ENCODE measurements at places on chromosomes 16 and 17.

DNA sequence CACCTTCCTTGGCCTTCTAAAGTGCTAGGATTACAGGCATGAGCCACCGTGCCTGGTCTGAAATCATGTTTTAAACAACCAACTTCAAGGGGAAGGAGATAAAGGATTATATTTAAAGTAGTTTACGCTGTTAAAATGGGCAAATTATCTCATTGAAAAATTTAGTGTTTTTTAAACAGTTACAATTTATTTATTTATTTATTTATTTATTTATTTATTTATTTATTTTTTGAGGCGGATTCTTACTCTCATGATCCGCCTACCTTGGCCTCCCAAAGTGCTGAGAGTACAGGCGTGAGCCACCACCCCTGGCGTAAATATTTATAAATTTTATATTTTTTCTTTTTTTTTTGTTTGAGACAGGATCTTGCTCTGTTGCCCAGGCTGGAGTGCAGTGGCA lies 22.2 kb downstream of the CDK12 start:
- DNase-seq = no peak

DNA sequence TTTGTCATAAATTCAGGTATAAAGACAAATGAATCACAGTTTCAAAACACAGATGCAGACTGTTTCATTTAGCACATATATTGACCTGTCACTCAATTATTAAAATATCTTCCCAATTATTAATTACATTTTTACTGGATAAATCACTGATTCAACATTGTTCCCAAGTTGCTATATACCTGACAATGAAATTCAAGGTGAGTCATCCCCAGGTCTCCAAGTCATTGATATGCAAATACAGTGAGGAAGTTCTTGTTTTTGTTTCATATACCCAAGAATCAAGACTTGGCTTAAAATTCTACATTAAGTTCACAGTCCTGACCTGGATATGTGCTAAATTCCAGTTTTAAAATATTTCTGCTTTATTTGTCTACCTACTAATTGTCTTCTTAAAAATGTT lies 599.3 kb upstream of the PSMD7 start:
- DNase-seq = no peak

GRCh38 chr17:17343896-17344506 lies 40.8 kb downstream of the NT5M start:
- DNase-seq = peak; percentile 41

GRCh38 chr17:7445619-7445968 lies 733 bp downstream of the CHRNB1 start:
- DNase-seq = peak; percentile 73

- no peak for DNase-seq
Observed at GRCh38 chr16:66752958-66753357, 1.5 kb upstream of the DYNC1LI2 start.

GRCh38 chr17:32673964-32674363 lies 187.2 kb downstream of the CDK5R1 start:
- no peak for DNase-seq

DNA sequence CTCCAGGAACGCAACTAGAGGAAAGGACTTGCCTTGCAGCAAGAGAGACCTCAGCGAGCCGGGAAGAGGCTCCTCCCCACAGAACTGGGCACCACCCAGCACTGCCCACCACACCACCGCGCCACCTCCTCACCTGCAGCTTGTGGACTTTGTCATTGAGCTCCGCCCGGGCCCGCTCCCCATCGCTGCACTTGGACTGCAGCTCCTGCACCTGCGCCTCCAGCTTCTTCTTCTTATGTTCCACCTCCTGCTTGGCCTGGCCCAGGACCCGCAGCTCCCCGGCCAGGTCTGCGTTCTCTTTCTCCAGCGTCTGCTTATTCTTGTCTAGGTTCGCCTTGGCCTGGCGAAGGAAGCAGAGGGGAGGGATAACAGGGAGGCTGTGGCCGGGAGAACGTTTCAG lies 76.7 kb downstream of the NDE1 start:
- DNase-seq = no peak

DNA sequence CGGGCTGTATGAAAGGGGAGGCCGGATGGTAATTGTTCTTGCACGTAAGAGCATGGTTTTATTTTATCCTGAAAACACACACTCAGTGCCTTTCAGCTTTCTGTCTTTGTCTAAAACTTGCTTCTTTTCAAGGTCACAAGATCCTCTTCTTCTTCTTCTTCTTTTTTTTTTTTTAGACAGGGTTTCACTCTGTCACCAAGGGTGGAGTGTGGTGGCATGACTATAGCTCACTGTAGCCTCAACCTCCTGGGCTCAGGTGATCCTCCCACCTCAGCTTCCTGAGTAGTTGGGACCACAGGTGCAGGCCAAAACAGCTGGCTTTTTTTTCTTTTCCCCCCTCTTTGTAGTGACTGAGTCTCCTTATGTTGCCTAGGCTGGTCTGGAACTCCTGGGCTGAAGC lies 15.9 kb upstream of the ZNF629 start:
- no peak for DNase-seq

DNA sequence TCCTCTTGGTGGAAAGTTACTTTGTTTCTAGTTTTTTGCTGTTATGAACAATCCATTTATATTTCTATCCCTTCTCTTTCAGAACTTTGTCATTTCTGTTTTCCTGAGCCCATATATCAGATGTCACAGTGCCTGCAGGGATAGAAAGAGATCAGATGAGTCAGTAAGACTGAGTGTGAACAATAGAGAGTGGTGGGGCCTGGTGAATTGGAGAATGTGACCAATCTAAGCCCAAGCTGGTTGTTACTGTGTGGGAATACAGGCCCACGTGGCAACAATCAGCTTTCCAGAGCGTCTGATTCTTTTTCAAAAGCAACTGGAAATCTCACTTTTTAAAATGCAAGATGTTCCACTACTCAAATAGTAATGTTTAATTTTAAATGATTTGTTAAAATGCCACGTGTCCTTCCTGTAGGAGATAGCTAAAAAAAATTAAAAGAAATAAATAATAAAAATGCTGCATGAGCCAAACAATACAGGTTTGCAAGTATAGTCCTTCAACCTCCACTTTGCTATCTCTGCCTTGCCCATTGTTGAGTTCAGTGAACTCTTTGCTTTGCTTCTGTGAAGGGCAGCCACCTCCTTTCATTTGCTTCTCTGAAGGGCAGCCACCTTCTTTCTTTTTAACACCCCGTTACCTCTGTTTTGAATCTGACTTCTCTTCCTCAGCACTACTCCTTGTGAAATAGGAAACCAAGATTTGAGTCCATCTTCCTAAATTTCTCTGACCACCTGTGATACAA lies 9.6 kb downstream of the DCTN5 start:
- no peak for DNase-seq

DNA sequence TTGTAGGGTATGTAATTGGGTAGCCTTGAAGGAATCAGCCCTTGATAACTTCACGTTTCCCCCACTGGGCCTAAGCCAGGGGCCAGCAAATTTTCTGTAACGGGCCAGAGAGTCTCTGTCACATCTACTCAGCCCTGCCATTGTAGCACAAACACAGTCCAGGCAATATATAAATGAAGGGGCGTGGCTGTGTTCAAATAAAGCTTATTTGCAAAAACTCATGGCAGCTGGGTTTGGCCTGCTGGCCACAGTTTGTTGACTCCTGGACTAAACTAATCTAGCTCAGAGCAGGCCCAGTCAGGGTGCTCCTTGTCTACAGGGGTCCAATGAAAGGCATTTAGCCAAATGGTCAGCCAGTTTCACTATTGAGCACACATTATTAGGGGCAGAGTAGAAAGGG lies 141.6 kb downstream of the CCDC182 start:
- DNase-seq = no peak

DNA sequence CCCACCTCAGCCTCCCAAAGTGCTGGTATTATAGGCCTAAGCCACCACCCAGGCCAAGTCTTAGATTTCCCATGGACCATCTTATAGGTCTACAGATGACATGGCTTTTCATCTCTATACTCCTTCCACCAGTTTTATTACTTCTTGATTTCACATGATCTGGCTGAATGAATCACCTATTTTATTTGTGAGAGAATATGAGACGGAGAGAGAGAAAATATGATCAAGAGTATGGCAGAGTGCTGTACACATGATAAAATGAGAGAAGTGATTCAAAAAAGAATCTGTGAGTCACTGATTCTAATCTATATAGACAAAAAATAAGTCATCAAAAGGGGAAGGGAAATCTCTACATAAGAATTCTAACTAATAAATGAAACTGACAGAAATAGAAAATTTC lies 13.7 kb downstream of the ACSM1 start:
- DNase-seq = no peak

DNA sequence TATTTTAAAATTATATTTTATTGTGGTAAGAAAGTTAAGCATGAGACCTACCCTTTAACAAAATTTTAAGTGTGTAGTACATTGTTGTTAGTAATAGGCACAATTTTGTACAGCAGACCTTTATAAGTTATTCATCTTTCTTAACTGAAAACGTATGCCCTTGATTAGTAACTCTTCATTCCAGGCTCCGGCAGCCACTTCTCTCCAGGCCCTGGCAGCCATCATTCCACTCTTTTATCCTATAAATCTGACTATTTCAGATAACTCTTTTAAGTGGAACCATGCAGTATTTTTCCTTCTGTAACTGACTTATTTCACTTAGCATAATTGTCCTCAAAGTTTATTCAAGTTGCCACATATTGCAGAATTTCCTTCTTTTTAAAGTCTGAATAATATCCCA lies 348.2 kb downstream of the CDH11 start:
- DNase-seq = no peak

DNA sequence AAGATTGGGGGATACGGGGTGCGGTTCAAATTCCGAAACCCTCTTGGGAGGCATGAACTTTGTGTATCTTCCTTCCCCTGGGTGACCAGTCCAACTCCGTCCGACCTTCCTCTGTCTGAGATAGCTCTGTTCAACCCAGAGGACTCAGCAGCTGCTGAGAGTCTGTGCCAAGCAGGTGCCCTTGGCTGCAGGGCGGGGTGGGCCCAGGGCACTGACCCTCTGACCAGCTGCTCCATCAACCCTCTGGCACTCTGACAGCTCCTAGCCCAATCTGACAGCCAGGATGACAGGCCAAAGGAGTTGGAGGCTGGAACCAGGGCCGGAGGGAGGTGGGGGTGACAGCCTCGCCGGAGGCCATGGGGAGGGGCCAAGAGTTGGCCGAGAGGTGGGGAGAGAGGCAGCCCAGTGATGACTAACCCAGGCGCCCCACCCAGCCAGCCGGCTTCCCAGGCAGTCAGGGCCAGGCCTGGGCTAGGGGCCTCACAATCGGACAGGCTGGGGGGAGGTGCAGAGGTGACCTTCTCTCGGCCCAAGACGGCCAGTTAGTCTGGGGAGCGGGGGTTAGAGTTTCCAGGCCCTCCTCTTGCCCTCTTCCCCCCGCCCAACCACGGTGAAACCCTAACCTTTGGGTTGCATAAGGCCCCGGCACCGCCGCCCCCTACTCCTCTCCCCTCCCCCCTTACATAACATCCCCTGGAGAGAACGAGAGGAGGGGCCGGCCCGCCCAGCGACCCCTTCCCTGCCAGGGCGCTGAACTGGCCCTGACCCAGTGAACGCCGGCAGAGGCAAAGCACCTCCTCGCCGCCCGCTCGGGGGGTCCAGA lies 5.0 kb upstream of the TLCD2 start:
- DNase-seq = peak; percentile 84

DNA sequence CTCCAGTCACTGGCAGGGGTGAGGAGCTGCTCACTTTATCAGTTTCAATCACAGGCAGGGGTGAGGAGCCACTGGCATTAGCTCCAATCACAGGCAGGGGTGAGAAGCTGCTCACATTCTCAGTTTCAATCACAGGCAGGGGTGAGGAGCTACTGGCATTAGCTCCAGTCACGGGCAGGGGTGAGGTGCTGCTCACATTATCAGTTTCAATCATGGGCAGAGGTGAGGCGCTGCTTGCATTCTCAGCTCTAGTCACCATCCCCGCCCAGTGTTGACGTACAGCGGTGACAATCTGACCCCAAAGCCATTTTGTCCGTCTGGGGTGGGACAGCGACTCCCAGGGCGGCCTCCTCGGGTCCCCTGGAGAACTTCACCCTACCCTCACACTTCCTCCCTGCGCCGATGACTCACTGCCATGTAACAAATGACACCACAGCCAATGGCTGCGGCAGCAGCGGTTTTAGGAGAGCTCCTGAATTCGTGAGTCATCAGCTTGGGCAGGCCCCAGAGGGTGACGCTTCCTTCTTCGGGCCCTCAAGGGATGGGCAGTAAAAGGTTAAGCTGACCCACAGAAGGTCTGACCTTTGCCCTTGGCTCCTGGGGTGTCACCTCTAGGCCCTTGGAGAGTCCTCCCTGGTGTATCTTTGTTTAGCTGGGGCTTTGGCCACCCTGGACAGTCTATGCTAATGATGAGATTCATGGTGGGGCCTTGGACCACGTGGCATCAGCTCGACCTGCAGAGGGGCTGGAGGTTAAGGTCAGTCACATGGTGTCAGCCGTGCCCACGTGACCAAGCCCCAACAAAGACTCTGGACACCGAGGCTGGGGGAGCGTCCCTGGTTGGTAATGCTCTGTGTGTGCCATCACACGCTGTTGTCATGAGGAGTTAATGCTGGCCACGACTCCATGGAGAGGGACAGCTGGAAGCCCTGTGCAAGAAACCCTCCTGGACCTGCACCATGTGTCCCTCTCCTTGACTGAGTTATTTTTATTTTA lies 171.7 kb downstream of the C16orf95 start:
- no peak for DNase-seq

DNA sequence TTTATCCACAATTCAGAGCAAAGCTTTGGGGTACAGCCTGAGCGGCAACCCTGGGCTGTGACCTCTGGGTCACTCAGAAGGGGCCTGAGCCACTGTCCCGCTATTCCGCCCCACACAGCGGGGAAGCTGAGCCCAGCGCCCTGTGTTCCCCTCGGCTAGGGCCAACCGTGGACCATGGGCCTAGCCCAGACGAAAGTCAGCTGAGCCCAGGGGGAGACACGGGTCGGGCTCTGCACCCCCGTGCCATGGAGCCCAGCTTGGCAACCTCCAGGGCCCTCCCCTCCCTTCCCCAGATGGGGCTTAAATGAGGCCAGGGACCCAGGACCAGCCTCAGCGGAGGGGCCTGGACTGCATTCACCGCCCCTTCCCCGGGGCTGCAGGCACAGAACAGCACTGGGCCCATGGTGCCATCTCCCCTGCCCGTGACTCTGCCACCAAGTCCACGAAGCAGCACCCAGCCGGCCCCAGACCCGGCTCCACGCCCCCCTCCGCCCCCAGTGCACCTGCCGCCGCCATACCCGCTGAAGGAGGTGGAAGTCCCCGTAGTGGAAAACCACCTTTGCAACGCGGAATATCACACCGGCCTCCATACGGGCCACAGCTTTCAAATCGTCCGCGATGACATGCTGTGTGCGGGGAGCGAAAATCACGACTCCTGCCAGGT lies 1.8 kb downstream of the TPSD1 start:
- peak; percentile 39 for DNase-seq

- peak; percentile 53 for DNase-seq
Observed at GRCh38 chr17:82959242-82959930, 119.6 kb upstream of the ZNF750 start.

DNA sequence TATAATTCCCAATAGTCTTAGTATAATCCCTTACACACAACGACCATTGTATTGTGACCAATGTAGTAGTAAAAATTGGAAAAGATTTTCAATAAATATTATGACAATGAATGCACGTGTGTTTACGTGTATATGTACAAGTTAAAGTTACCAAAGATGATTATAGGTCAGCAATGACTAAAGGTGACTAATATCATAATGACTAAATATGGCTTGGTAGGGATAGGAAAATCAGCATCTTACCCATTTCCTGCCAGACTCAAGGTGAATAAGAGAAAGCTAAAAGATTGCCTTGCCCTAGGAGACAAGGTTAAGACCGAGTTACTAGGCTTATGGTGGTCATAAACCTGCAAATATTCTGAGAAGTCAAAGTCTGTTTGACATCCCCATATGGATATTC lies 34.4 kb downstream of the CPD start:
- DNase-seq = no peak

GRCh38 chr17:48037036-48037837 lies at the start of gene COPZ2:
Gene COPZ2 (minus strand): TSS chr17:48037797. CDS start chr17:48037777, 20 bp downstream.
- peak; percentile 86 for DNase-seq

- no peak for DNase-seq
Observed at GRCh38 chr17:49090878-49091594, 41.5 kb upstream of the B4GALNT2 start.

All from activated effector memory CD4-positive, alpha-beta T cell treated with anti-CD3 and anti-CD28 coated beads, Interleukin-2, amount 50 U/mL, for 16 hours (primary cell).